ENCODE measurements at places on chromosomes 4 and X. TPM values are rescaled to one million over a fixed set of nuclear protein-coding genes. Genes with fewer than 3 reads are reported as not detected.
A peak's percentile ranks its signal among the peaks of the same experiment; 100 is the strongest.

Gene ITIH6
- not detected for total RNA-seq

Gene MID1
- 0.32 TPM for total RNA-seq

Gene NXF2B
- not detected for total RNA-seq

Gene TBC1D8B
- 8.4 TPM for total RNA-seq

Gene FGFBP2
- 0.59 TPM for total RNA-seq

- no peak for DNase-seq
Observed at GRCh38 chr4:10015140-10015753, 6.0 kb downstream of the SLC2A9 start.

DNA sequence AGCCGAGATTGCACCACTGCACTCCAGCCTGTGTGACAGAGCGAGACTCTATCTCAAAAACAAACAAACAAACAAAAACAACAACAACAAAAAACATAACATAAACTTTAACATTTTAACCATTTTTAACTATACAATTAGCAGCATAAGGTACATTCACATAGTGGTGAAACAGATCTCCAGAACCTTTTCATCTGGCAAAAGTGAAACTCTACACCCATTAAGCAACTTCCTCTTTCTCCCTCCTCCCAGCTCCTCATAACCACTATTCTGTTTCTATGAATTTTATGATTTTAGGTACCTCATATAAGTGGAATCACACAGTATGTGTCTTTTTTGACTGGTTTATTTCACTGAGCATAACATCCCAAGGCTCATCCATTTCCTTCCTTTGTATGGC, 103.6 kb downstream of the FAM13A start:
- peak; percentile 7 for DNase-seq

DNA sequence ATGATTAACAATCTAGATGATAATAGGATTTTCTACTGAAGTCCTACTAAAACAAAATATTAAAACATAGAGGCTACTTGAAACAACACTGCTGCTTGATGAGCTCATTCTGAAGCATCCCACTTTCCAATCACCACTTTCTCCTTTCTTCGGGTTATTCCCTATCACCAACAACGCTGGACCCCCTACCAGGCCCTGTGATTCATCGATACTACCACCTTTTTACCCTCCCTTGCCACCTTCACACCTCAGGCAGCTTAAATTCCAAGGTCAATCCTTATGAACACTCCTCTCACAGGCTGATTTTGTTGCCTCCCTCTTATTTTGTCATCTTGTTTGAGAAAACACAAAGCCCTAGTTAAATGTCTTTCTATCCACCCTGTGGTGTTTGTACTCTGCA, 102.6 kb downstream of the IQCM start:
- no peak for DNase-seq

DNA sequence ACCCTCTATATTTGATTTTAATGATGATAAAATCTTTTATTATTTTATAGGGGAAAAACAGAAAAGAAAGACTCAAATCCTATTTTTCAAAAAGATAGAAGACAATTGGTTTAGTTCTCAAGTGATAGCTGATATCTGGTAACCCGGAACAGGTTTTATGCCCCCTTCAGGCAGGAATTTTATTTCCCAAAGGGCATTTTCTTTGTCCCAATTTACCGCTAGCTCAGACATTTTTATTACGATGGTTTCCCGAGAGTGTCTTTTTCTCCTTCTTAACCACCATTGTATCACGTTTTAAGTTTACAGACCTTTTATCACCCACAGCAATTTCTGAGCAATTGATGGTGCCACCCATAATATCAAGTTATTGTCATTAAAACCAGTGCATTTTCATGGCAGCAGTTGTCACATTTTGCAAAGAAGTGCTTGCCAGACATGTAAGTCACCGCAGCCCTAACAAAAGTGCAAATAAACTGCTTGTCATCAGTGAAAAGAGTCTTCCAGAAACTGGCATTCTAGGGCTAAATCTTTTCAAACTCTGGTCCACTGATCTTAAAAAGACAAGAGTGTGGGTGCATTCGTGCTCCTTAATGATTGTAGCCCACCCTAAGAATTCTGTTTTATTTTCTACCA, 204.8 kb upstream of the VCX start:
- no peak for DNase-seq

DNA sequence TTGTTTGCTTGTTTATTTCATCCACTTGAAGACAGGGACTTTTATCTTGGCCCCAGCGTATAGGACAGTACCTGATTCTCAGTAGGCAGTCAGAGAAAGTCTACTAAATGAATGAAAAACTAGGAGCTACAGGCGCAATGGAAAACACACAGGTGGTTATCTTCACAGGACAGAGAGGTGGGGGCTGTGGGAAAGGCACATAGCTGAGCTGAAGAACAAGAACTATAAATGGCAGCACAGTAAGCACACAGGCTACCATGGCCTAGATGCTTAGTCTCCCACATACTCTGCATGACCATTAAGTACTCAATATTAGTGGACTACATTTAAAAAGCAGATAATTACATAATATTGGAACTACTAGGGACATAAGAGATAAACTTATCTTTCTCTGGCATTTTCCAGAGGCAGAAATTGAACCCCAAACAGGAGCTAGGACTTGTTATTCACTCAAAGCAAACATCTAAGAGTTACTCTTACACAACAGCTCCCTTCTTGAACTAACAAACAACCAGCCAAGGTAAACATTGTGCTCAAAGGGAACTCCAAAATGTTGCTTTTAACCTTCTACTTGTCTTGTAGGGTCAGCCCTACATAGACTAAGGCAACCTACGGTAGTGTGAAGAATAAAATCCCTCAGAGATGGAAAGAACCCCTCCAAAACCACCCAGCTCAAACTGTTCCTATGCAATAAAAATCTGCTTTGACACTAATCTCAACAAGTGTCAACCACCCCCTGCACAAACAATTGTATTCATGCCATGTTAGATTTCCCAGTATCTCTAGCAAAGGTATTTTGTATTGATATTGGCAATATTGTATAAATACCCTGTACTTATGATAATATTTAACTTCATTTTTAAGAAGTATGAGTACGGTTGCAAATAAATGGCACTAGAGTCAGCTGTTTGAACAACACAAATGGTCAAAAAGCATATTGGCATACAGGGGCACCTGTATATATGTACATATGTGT, 593.6 kb downstream of the KLHL13 start:
- no peak for DNase-seq

DNA sequence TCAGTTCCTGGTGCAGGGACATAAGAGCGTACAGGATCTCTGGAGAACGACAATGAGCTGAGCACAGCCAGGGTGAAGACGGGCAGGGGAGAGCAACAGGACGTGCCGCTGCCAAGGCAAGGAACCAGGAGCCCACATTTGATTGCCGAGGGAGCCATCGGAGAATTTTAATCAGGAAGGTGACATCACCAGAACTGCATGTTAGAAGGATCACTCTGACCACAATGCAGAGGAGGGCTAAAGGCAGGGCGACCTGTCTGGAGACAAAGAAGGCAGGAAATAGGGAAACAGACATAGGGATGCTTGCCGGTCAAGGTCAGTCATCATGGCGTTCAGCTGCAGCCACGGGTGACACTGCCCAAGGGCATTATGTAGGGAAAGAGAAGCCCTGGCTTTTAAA, 81.4 kb downstream of the RBM47 start:
- DNase-seq: no peak

DNA sequence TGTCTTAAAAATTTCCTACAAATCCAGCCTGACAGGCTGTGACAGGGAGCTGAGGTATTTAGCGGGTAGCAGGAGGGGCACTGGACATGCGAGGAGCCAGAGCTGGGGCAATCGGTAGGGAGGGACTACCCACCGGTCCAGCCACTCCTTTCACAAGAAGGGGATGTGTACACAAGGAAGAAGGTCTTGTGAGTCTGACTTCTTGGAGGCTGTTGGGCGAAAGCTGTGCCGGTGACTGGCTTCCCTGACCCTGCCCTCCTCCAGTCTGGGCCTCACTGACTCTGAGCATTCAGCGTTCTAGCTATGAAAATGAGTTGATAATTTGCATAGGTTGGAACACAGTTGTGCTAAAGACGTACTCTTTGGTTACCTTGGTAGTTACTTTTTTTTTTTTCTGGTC, 12.7 kb upstream of the CXCL8 start:
- DNase-seq: no peak

Measured in B cell (primary cell).